ENCODE measurements at places on chromosomes 3 and 15. TPM values are rescaled to one million over a fixed set of nuclear protein-coding genes. Genes with fewer than 3 reads are reported as not detected.

Gene TNFAIP8L3
- total RNA-seq: not detected

Gene TMEM45A
- 0.89 TPM for total RNA-seq

Gene NAALADL2
- not detected for total RNA-seq

Gene GOLGA6C
- total RNA-seq: not detected

Gene CCR4
- total RNA-seq: 42.1 TPM

All from activated CD8-positive, alpha-beta memory T cell treated with anti-CD3 and anti-CD28 coated beads, Interleukin-2, amount 10 ng/mL, durations not matched to agents 7 days and 5 days (primary cell).